ENCODE measurements at places on chromosomes 7 and 10.

DNA sequence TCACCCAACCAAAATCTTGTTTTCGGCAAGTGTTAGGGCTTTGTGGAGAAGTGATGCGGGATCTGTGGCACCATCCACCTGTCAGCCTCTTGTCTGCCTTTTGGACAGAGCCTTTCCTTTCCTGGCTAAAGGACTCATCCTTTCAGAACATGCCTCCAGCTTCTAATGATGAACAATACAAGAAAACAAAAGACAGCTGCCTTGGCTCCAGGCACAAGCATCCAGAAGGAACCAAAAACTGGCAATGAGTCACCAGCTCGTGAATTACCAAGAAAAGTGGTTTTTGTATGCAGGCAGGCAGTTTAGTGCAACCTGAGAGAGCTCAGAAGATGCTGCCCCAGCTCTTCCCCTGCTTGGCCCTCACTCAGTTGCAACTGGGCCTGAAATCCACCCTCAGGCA is 84.6 kb upstream of the NAMPT start:
- H3K27ac ChIP-seq, result no peak overlapping the region
- no peak for DNase-seq
- H3K36me3 ChIP-seq, result no peaks in the 10 kb centered on the region
- no peak overlapping the region for H3K4me3 ChIP-seq
- H3K4me1 ChIP-seq, result no peaks in the 10 kb centered on the region

GRCh38 chr7:129376076-129376777 is 58.0 kb upstream of the STRIP2 start:
- no peaks in the 10 kb centered on the region for H3K27me3 ChIP-seq
- H3K4me3 ChIP-seq, result no peak overlapping the region
- DNase-seq, result peak; percentile 27
- peaks cover 2% of the 10 kb centered on the region for H3K36me3 ChIP-seq
- peaks cover 6% of the 10 kb centered on the region for H3K4me1 ChIP-seq
- peak overlapping the region; percentile 8 for H3K27ac ChIP-seq

- no peak for DNase-seq
- no peak overlapping the region for H3K4me3 ChIP-seq
- no peaks in the 10 kb centered on the region for H3K4me1 ChIP-seq
Measured at GRCh38 chr7:1659696-1660095, 10.4 kb upstream of the ELFN1 start.

DNA sequence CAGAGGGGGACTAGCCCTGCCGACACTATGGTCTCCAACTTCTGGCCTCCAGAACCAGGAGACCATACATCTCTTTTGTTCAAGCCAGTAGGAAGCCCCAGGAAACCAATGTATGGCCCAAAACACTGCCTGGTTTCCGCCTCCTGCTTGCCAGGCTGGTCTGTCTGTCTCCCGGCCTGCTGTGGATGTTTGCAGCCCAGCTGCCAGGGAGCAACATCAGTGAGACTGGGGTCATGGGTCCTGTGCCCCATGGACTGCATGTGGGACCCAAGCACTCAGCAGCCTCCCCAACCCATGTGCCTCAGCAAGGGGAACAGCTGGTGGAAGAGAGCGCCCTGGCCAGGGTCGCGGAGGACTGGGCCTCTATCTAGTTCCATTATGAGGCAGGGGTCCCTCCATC is 33.4 kb upstream of the NUB1 start:
- H3K27me3 ChIP-seq, result peaks cover 34% of the 10 kb centered on the region
- no peaks in the 10 kb centered on the region for H3K36me3 ChIP-seq
- peaks cover 10% of the 10 kb centered on the region for H3K4me1 ChIP-seq
- DNase-seq, result no peak

DNA sequence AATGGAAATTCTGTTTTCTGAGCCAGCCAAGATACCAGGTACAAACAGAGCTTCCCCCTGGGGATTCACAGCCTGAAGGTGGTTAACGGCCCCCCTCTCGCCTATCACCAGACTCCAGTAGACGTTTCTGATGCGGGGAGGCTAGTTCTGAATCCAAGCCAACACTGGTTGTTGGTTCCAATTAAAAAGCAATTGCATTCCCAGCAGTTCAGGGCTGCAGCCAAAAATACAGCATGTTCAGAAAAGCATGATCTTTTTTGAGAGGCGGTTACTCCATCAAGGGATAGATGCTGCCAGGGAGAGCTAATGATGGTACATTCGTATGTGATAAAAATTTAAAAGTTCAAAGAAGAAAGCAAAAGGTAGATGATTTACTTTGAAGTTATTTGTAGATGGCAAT is 481.0 kb downstream of the GALNT17 start:
- H3K36me3 ChIP-seq, result no peaks in the 10 kb centered on the region
- DNase-seq, result no peak
- no peak overlapping the region for H3K27ac ChIP-seq
- H3K4me3 ChIP-seq, result no peak overlapping the region

- peaks cover 5% of the 10 kb centered on the region for H3K36me3 ChIP-seq
- H3K4me3 ChIP-seq, result no peak overlapping the region
- no peak for DNase-seq
- no peaks in the 10 kb centered on the region for H3K27me3 ChIP-seq
Measured at GRCh38 chr7:45971171-45971570, 50.1 kb upstream of the IGFBP3 start.

All from T-helper 17 cell (primary cell).